ELR (cell line): ENCODE measurements at places on chromosomes 2 and 18.
A peak's percentile ranks its signal among the peaks of the same experiment; 100 is the strongest.

DNA sequence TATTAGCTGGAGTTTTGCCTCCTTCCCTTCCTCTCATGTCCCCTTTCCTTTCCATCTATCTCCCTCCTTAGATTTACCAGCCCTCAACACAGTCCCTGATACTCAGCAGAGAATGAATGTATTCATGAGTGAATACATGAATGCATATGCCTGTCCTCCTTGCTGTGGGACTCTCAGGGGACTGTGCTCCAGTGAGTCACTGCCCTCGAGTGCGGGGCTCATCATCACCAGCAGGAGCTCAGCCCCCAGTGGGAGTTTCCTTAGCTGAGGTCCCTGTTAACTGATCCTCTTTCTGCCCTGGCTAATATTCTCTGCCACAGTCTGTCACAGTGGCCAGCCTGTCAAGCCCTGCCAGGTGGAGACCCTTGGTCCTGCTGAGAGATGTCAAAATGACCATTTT lies 104.9 kb upstream of the LHCGR start:
- DNase-seq, result no peak

DNA sequence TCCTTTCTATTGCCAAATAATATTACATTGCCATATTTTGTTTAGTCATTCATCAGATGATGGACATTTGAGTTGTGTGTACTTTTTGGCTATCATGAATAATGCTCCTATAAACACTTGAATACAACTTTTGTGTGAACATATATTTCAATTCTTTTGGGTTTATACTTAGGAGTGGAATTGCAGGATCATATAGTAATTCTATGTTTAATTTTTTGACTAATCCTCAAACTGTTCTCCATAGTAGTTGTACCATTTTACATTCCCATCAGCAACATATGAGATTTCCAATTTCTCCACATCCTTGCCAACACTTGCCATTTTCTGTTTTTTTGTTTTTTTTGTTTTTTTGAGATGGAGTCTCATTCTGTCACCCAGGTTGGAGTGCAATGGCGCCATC lies 87.2 kb downstream of the B3GNT2 start:
- no peak for DNase-seq

- no peak for DNase-seq
Measured at GRCh38 chr2:696999-697627, 19.9 kb upstream of the TMEM18 start.

DNA sequence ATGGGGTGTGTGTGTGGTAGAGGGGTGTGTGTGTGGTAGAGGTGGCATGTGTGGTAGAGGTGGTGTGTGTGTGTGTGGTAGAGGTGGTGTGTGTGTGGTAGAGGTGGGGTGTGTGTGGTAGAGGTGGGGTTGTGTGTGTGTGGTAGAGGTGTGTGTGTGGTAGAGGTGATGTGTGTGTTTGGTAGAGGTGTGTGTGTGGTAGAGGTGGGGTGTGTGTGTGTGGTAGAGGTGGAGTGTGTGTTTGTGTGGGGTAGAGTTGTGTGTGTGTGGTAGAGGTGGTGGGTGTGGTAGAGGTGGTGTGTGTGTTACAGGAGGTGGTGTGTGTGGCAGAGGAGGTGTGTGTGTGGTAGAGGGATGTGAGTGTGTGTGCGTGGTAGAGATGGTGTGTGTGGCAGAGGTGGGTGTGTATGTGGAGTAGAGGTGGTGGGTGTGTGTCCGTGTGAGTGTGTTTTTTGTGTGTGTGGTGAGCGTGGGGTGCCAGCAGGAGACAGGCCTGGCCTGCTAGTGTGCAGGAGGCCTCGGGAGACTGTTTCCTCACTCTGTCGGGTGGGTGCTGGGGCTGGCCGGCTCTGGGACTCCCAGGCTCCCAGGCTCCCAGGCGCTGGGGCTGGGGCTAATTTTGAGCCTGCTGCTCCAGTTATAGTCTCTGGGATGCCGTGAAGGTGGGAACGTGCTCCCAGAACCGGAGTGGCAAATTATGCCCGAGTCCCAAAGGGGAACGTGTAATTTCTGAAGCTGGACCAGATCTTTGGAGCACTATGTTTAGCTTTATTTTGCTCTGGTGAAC lies 165.2 kb downstream of the DYSF start:
- DNase-seq, result peak; percentile 14

- no peak for DNase-seq
Measured at GRCh38 chr2:6421138-6421730, 444.5 kb downstream of the CMPK2 start.

- no peak for DNase-seq
Measured at GRCh38 chr18:79904357-79905147, 46.9 kb downstream of the SLC66A2 start.

GRCh38 chr2:20214566-20215182 lies 10.3 kb downstream of the SDC1 start:
- no peak for DNase-seq

DNA sequence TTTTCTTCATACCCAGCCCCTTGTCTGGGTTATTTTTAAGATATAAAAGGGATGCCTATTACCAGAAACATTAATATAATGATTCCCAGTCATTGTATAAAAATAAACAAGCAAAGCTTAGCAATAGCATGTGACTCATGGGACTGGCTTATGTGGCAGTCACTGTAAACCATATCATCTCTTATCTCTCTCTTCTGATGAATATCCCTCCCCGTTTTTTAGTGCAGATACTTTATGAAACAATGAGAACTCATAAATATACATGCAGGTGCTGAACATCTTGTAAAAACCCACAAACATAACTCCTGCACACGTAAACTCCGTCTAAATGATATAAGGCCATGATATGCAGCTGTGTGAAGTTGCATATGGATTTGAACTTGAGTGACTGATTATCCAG lies 154.9 kb downstream of the MGAT5 start:
- DNase-seq, result peak; percentile 83

DNA sequence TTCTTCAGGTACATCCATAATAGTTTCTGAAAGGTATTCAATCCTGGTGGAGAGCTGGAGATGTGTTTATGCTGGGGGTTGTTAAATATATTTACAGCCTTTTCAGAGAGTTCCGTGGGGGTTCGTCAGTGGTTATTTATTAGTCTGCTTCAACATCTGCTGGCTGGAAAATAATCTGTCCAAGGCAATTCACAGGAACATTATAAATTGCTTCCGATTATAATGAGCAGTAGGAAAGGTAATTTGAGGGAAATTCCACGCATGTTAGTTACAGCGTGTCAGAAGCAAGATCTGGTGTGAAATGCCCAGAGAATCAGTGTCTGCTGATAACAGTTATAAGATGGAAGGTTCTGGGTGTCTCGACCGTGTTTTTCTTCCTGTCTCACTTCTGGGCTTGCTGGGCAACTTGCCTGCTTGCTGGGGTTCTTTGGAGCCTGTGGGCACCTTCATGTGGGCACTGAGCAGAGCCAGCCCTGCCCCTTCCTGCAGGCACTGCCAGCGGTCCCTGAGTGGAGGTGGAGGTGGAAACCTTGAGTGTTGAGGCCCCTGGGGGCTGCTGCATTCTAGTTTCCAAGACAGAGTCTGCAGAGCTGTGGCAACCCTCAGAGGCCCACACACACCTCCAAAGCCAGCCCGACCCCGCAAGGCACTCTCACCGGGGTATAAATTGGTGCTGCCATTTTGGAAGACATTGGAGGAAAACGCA lies 185.7 kb downstream of the FAM210A start:
- no peak for DNase-seq

- DNase-seq, result no peak
Measured at GRCh38 chr2:235647877-235648276, 154.0 kb downstream of the AGAP1 start.

GRCh38 chr18:79546781-79547272 lies 132.8 kb upstream of the CTDP1 start:
- DNase-seq, result no peak

- DNase-seq, result peak; percentile 72
Measured at GRCh38 chr2:150620855-150621254, 133.4 kb upstream of the RND3 start.

DNA sequence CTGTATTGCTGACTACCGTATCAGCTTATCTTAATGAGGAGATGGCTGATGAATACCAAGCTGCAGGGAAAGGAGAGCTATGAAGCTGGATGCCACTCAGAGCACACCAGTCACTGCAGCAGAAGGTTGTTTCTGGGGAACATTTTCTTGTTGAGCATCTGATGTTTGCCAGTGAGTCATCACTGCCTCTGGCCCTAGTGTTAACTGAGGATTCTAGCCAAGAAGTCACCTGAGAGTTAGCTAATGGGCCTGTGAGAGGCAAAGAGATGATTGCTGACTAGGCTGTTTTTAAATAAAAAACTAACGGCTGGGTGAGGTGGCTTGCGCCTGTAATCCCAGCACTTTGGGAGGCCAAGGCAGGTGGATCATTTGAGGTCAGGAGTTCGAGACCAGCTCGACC lies 37.9 kb downstream of the CCDC150 start:
- peak; percentile 62 for DNase-seq

- no peak for DNase-seq
Measured at GRCh38 chr2:37798315-37799005, 126.6 kb upstream of the RMDN2 start.

- DNase-seq, result no peak
Measured at GRCh38 chr2:190062053-190062452, 476 bp downstream of the MSTN start.
